ENCODE measurements at places on chromosomes 6 and 20.

GRCh38 chr20:40441771-40442170 is 247.3 kb downstream of the MAFB start:
- no peak for DNase-seq

GRCh38 chr6:2914318-2914660 is 11.2 kb upstream of the SERPINB9 start:
- no peak for DNase-seq

- no peak for DNase-seq
These were observed 16.7 kb upstream of the PI3 start for GRCh38 chr20:45157962-45158361.

DNA sequence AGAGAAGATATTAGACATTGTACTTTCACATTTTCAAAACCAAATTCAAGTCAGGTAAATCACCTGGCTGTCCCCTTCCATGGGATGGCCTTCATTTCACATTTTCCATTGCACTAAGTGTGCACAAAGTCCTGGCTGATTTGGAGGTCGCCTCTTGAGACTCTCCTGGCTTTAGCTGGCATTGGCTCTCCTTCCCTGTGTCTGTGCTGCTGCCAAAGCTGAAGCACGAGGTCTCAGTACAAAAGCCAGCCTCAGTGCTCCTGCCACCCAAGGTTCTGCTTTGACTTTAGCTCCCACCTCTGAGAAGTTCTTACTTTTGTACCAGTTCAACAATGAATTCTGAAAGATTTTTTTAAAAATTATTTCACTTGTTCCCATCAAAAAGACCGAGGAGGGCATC is 289.2 kb upstream of the CNR1 start:
- no peak for DNase-seq

GRCh38 chr6:44897316-44897715 is 430.8 kb upstream of the RUNX2 start:
- DNase-seq, result no peak

GRCh38 chr6:128415387-128415786 is 105.0 kb downstream of the PTPRK start:
- no peak for DNase-seq

DNA sequence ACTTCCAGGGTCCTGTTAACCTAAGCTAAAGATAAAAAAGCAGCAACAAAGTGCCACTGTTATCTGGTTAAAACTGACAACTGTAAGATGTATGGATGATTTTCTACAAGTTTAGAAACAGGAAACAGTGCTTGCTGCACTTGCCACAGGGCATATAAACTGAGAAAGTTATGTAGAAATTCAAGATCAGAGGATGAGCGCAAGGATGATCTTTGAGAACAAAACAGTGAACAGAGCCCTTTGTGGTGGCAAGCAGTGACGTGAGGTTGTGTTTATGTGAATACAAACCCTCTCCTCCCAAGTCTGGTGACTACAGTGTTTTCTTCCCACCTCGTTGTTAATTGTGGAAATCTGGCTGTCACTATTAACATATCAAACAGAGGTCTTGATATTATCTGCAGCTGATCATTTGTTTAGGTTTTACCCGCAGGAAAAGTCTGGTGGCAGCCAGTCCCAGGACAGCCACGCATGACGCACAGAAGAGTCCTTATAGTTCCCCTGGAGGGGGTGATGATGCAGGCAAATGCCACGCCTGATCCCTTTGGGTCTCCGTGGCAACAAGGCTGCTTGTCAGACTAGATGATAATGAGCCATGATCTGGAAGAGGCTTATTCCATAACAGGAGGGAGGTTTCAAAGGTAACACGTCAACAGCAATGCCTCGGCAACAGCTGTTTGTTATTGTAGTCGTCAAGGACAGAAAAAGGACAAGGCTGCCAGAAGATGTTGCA is 43.1 kb upstream of the TNFAIP3 start:
- DNase-seq, result peak; percentile 97

DNA sequence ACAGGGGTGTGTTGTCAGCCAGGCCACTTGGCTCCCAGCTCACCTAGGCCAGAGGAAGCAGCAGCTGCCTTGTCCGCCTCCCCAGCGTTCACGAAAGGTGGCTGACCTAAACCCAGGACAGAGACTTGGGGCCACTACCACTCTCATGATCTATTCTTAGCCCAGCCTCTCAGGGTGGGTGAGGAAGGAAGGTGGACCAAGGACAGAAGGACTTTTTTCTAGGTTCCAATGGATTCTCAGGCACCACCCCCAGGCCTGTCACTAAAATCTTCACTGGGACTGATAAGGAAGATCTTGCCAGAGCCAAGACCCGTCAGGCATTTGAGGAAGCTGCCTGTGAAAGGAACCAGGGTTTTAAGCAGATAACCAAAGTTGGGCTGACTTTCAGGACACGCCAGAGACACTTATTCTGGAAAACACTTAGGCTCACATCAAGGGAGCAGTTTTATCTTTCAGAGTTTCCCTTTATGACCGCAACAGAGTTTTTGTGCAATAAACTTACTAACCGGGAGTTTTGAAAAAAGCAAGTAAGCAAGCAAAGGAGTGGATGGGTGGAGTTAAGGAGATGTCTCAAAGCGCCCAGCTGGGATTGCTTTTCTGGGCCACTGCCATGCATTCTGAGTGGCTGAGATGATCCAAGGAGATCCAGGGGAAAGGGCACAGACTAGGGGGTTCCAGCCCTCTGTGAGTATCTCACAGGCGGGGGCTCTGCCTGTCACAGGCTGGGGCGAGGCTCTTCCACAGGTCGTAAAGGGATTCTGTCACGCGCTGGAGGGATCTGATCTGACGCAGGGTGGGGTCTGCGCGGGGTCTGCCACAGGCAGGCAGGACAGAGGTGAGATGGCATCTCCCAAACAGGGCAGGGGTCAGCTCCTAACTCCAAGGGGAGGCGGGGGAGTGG is 989 bp downstream of the FITM2 start:
- peak; percentile 7 for DNase-seq

DNA sequence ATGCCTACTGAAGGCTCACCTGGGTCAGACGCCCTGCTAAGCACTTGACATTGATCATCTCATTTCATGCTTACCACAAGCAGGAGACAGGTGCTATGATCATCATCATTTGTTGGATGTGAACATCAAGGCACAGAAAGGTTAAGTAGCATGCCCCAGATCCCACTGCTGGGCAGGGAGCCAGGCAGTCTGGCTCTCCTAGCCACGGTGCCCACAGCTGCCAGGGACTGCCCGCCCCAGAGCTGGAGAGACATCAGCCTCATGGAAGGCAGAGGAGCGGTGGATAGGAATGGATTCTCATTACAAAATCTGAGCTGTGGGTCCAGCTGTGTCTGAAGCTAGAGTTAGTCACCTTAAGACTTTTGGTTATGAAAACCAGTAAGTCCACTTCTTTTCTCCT is 3.6 kb downstream of the SULF2 start:
- no peak for DNase-seq

- peak; percentile 59 for DNase-seq
These were observed 165.8 kb upstream of the CITED2 start for GRCh38 chr6:139540276-139540675.

GRCh38 chr6:53090576-53090975 is 25.4 kb downstream of the FBXO9 start:
- no peak for DNase-seq

DNA sequence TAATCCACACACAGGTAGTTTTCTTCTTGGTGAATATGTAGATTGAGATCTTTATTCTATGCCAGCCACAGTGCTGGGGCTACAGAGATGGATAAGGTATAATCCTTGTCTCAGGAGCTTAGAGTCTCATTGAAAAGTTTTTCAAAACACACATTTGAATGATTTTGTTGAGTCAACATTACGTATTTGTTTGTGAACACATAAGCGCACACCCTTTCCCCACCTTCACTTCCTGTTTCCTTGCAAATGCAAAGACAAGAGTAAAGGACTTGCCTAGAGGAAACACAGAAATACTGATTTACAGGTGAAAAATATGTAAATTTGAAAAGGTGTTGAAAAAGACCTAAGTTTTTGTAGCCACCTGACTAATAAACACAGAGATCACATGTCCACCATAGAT is 27.8 kb downstream of the VAPB start:
- no peak for DNase-seq

DNA sequence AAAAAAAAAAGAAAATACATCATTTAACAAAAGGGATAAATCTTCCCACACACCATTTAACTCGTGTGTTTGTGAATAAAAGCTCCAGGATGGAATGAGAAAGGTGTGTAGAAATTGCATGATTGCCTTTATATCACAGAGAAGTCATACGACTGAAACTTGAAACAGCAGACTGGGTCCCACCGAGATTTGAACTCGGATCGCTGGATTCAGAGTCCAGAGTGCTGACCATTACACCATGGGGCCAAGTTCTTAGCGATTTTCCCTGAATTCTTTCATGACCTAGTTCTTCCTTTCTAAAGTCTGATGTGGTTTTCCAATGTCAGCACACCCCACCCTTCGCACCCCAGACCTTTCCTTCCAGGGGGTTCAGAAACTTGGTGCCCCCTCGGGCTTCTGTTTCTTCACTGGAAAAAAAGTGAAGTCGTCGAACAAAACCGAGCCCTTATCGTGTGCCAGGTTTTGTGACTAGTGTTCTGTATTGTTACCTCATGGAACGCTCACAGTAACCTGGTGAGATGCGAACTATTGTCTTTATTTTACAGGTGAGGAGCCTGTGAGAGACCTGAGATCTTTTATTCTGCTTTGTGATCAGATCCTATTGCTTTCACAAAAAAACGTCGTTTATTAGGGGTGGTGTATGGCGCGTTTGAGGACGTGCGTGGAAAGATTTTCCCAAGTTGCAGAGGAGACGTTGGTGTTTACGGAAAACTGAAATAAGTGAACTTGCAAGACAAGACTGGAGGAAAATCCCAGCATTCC is 120.8 kb downstream of the OR2B2 start:
- DNase-seq, result no peak

- DNase-seq, result peak; percentile 70
These were observed 77.5 kb downstream of the ATXN1 start for GRCh38 chr6:16683641-16684194.

DNA sequence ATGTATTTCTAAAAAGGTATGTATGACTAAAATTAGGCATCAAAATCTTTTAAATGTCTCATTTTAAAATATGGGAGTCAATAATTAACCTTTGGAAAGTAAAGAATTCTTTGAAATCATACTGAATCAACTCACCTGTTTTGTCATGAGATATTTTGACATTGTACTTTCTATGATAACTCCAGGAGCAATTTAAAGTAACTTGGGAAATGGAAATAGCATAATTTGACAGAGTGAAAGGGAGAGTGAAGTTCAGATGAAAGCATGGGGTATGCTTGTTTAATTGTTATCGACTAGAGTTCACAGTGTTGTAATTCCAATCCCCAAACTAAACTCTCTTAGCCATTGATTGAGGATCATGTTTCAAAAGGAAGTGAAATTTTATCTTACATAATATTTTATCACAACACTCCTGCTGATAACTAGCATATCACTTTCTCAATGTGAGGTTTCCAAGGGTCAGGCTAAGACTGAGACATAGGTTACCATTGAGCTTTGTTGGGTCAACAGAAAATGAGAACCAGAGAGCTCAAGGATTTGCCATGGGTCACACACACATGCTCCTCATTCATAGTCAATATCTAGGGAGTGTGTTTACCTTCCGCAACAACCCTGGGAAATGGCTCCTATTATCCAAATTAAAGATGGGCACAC is 2.3 kb downstream of the GSTA1 start:
- DNase-seq, result no peak

GRCh38 chr20:63085151-63085861 is 78.5 kb upstream of the BHLHE23 start:
- DNase-seq, result no peak

DNA sequence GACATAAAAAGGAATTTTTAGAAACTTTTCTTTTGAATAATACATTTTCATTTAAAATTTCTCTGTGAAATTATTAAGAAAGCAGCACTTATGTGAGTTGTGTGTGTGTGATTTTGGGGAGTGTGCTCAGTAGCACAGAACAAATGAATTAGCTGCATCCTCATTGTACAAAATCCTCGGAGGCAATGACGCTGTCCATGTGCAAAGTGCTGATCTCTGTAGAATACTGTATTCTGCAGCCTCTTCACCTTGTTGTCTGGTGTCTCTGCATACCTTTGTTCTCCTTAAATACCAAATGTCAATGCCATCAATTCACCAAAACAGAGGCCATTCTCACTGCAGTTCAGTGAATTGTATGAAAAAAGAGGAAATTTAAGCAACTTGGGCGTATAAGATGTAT is 838.4 kb downstream of the QKI start:
- DNase-seq, result no peak

DNA sequence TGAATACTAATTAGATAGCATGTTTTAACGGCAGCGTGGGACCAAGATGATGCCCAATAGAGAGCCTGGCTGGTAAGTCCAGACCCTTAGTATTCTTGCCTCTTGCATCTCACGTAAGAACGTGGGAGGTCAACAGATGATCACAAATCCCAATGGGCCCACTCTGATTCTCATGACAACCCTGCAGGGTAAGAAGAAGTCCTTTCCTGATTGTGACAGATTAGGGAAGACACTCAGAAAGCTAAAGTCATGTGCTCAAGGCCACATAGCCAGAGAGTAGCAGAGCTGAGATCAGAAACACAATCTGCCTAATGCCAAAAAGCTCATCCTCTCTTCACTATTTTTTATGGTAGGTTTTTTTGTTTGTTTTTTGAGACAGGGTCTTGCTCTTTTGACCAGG is 103.8 kb downstream of the RALGAPA2 start:
- no peak for DNase-seq

DNA sequence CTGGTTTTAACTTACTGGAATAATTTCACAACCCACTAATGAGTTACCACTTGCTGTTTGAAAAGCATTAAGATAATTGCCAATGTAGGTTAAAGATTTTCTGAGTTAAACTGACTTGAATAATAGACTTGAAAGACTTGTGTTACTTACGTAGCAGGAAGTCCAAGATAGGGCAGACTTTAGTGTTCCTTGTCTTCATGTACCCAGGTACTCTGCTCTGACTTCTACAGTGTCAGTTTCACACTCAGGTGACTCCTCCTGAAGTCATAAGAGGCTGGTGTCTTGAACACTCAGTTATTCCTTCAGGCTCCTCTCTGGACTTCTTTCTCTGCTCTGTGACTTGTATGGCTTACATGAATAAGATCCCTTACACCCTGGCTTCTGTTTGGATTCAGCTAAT is 76.3 kb upstream of the SGK1 start:
- no peak for DNase-seq

DNA sequence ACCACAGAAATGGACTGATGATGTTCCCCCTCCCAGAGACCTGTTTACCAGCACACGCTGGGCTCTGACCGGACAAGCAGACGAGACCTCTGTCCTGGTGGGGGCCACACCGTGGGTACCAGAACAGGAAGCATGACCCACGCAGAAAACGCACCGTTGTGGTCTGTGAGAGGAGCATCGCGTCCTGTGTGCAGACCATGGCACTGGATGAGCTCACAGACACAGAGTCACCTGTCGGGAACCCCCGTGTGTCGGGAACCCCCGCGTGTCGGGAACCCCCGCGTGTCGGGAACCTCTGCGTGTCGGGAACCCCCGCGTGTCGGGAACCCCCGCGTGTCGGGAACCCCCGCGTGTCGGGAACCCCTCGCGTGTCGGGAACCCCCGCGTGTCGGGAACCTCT is 37.4 kb downstream of the MYT1 start:
- no peak for DNase-seq

GRCh38 chr6:48714250-48714649 is 603.3 kb upstream of the PTCHD4 start:
- DNase-seq, result no peak

Data from CD4-positive, alpha-beta T cell treated with Interleukin-4 for 1 hour (primary cell).